OCI-M1 (cell line): ENCODE measurements at places on chromosomes 2 and 18.

- DNase-seq: no peak
Measured at GRCh38 chr18:61829108-61829507, 63.7 kb downstream of the RNF152 start.

GRCh38 chr2:229296536-229296935 is 25.4 kb upstream of the PID1 start:
- DNase-seq: no peak

- DNase-seq: no peak
Measured at GRCh38 chr18:25736516-25736915, 353.9 kb downstream of the SS18 start.

DNA sequence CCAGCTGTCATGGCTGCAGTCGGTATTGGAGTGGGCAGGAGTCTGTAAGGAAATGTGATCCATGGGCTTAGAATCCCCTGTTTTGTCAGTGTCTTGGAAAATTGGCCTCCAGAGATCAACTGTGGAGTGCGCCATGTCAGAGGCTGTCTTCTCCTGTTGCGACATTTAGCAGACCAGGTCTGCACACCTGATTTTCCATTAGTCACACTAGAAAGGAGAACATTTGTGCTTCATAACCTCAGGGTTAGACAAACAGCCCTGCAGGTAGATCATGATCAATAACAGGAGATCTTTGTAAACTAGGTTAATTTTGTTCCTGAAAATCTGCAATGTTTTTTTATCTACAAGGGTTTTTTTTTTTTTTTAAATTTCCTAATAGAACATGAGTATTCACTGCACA is 28.0 kb downstream of the LDLRAD4 start:
- DNase-seq: no peak

DNA sequence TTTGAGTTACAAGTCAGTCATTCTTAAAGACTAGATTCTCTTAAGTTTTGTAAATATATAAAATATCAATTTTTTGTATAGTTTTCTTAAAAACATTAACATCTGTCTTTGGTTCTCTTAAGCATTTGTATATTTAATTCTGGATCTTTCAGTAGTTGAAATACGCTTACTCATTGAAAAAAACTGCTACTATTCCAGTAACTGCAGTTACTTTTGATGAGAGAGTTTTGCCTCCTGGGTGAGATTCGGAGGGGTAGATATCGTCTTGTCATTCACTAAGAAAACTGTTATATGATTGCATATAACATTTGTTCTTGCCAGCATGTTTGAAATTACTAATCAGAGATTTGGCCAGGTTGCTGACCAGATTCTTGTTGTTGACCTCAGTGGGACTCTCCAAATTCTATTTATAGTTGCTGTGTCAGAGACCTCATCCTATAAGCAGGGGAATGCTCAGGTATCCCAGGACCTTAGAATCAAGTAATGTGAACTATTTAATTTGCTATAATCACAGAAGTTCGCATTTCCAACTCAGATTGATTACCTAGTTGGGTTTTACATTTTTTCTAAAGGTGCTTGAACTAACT is 7.9 kb downstream of the AGPS start:
- no peak for DNase-seq

DNA sequence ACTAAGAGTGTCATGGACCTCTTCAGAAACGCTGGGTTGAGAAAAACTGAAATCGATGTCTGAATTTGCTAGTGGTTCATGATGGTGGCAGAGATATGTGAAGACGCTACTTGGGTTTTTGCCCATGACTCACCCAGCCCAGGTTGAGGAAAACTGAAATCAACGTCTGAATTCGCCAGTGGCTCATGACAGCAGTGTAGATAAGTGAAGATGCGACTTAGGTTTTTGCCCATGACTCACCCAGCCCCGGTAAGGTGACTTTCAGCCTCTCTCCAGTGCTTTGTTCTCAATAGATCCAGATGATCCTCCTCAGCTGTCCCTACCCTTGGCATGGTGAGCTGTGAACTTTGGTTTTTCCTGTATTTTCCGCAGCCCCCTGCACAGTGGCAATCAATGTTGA is 105.3 kb upstream of the SIX3 start:
- DNase-seq: no peak

GRCh38 chr2:195445639-195446038 is 211.4 kb upstream of the SLC39A10 start:
- DNase-seq: no peak

DNA sequence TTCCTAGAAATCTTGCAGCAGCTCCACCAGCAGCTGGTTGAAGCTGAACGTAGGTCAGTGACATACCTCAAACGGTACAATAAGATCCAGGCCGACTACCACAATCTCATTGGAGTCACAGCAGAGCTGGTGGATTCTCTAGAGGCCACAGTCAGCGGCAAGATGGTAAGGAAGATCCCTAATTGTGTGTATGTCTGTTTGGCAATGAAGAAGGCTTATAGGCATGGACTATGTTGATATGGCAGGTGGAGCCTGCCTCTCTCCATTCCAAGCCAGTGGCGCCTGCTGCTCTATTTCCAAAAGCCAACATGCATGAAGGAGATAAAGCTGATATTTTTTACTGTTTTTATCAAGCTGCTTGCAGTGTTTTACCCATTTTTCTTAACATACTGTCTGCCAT is 36.8 kb downstream of the ARMC9 start:
- peak; percentile 44 for DNase-seq

DNA sequence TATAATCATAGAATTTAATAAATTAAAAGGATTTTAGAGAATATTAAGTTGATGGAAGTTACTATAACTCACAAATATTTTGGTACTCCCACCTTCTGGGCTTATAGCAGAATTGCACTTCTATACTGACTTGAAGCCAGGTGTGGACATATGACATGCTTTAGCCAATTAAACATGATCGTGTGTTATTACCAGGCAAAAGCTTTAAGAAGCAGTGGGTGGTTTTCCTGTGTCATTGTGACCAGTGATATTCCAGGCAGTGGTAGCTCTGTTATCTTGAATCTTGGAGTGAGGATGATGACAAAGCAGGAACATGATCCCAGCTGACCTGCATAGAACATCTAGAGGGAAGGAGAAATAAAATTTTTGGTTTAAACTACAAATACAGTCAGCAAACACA is 370.9 kb upstream of the ZEB2 start:
- DNase-seq: peak; percentile 58

- DNase-seq: no peak
Measured at GRCh38 chr2:173673640-173674039, 291.5 kb downstream of the SP3 start.

GRCh38 chr2:883260-883802 is 67.3 kb upstream of the SNTG2 start:
- no peak for DNase-seq

GRCh38 chr18:49076654-49077166 is 125.9 kb upstream of the SMAD7 start:
- DNase-seq: no peak

DNA sequence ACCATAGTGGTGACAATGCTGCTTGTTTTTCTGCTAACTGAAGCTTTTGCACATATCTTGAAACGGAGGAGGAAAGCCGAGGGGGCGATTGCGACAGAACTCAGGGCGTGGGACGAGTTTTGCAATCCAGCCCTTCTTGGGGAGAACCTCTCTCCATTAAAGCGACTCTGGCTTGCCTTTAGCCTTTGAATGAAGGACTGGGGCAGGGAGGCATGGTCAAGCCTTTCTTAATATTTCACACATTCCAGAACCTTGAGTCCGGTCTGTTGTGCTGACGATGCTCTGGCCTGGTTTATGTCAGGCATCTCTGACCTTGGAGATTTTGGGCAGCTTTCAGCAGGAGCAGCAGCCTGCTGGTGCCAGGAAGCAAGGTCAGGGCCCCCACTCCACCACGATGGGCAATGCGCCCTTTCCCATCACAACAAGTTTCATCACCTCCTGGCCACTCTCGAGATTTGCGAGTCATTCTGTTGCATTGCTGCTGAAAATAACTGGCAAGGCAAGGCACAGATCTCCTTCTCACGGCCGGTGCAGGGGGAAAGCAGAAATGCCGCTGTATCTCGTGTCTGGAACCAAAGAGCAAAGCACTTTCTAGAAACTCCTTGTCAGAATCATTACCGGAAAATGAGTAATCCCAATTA is 10.8 kb downstream of the EMILIN2 start:
- no peak for DNase-seq

GRCh38 chr2:119950966-119951365 is 61.9 kb upstream of the EPB41L5 start:
- DNase-seq: no peak
